ENCODE measurements at places on chromosomes 2 and 18.

- DNase-seq = peak; percentile 87
These were observed 30.3 kb downstream of the WDSUB1 start for GRCh38 chr2:159256159-159256558.

- DNase-seq = no peak
These were observed 81.5 kb downstream of the CD226 start for GRCh38 chr18:69866212-69866611.

GRCh38 chr2:100882645-100883613 is 63.0 kb downstream of the NPAS2 start:
- peak; percentile 74 for DNase-seq

GRCh38 chr2:238128534-238129001 is 9.9 kb upstream of the KLHL30 start:
- no peak for DNase-seq

GRCh38 chr2:239916205-239917124 is 108.7 kb downstream of the NDUFA10 start:
- DNase-seq = no peak

DNA sequence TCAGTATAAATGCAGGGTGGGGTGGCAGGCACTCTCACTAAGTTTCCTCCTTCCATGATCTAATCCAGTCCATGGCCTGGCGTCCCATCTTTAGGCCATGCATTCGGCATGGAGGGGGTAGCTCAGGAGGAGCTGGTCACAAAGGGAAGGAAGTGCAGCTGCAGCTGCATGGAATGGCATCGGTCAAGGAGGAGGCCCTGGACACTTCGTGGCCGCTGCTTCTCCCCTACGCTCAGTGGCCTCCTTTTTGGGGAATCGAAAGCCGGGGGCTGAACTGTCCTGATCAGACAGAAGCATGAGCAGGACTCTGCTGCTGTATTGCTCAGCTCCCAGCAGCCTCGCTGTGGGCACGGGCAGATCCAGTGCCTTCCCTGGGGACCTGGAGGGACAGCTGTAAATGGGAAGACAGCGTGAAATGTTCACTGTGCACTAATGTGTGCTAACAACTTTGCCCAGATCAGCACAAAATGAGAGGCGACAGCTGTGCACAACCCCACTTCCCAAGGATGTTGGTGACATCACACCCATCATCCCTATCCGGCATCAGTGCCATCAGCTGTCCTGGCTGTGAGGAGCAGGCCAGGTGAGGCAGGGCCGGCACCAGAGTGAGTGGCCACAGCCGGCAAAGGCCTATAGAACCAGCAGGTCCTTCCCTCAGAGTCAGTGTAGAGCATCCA is 520.1 kb upstream of the RAB6C start:
- no peak for DNase-seq

DNA sequence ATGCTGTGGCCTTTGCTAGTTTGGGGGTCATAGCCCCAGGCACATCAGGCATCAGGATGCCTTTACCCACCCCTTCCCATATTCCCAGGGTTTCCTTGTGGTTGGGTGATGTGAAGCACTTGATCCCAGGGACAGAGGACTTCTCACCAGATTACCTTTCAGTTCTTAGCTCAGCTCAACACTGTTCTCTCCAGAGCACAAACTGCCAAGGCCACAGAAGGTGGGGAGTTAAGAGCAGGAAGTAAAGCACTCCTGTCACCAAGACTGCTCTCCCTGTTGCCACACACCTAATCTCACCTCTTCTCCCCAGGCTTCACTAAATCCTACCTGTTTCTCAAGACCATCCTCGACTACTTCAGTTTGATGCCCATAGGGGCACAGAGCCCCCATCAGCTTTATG is 25.9 kb downstream of the FHOD3 start:
- no peak for DNase-seq

DNA sequence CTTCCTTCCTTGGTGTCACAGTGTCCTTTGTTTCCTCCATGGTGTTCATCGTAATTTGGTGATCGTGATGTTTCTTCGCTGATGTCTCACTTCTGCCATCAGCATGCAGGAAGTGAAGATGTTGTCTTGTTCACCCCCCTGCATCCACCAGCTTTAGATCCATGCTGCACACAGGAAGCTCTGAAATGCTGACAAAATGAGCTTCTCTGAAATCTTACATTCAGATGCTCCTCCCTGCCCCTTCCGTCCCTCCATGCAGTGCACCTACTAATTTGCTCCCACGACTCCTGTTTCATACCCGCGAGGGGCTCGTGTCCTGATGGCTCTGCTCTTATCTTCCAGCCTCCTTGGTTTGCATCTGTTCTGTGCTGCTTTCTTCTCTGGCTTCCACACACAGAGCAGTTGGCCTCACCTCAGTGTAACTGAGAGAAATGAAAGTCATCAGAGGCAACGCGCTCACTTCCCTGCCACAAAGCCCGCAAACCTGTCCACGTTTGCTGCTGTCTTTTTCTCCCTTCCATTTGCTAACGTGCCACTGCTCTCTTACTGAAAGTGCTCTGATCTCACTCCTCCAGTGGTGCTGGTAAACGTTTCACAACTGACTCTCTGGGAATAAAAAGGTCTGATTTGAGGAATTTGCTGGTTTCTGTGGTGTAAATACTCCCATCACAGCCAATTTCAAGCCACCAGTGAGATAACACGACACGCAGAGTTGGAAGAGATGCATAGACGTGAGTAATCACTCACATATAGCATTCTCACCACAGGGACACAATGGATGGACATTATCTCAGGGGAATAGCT is 41.0 kb upstream of the MGAT4A start:
- peak; percentile 45 for DNase-seq

GRCh38 chr2:21379140-21379539 is 255.4 kb downstream of the TDRD15 start:
- DNase-seq = no peak

- no peak for DNase-seq
These were observed 63.7 kb downstream of the RNF152 start for GRCh38 chr18:61829108-61829507.

- no peak for DNase-seq
These were observed 673.1 kb downstream of the SOCS6 start for GRCh38 chr18:70961939-70962338.

DNA sequence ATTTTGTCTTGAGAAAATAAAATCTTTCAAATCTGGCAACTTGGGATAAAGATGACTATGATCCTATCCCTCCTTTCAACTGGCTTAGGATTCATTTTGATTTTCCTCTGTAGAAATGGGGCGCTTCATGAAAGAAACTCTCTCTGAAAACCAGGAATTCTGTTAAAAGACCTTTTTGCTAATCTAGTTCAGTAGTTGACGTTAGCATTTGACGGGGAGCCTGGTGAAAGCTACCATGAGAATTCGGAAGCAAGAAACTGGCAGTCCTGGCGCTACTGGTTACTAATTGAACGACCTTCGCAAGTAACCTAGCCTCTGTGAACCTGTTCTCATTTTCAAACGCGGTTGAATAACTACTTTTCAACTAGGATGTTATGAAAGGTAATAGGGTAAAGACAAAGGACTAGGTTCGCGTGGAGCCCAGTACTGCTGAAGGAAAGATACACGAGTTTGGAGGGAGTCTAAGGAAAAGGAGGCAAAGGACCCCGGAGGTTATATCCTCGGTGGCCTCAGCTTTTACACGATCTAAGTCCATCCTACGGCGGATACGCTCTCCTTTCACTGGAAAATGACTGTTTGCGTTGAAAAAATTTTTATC is 604 bp upstream of the STK11IP start:
- peak; percentile 23 for DNase-seq

DNA sequence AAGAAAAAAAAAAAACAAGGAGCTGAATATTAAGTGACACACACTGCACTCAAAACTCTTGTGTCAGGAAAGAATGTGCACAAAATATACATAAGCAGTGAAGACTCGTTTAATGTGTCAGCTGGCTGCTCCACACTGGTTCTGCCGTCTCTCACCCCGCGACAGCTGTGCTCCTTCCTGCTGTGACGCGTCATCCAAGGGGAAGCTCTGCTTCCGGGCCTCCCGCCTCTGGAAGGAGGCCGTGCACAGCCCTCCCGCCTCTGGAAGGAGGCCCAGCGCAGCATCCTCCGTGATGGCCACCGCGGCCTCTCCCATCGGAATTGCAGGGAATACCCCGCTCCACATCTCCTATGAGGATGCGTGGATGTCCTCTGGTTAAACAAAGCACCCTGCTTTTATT is 151.0 kb downstream of the HDAC4 start:
- no peak for DNase-seq

GRCh38 chr2:150484006-150484405 is 3.5 kb downstream of the RND3 start:
- DNase-seq = no peak

GRCh38 chr2:73067043-73067442 is 4.5 kb downstream of the SFXN5 start:
- no peak for DNase-seq

DNA sequence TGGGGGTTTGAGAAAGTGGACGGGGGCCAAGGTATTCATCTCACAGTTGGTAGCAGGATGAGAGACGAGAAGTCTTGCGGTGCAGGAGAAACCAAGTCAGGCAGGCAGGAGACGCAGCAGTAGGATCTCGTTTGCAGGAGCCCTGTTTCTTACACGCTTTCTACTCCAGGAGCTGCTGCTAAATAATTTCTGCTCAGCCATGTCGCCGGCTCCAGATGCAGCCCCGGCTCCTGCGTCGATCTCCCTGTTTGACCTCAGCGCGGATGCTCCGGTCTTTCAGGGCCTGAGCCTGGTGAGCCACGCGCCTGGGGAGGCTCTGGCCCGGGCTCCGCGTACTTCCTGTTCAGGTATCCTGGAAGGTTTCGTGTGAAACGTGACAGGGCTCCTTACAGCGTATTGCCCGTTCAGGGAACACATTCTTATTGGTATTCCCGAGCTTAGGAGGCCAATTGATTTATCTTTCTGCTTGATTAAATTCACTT is 494 bp downstream of the ANKZF1 start:
- peak; percentile 35 for DNase-seq

DNA sequence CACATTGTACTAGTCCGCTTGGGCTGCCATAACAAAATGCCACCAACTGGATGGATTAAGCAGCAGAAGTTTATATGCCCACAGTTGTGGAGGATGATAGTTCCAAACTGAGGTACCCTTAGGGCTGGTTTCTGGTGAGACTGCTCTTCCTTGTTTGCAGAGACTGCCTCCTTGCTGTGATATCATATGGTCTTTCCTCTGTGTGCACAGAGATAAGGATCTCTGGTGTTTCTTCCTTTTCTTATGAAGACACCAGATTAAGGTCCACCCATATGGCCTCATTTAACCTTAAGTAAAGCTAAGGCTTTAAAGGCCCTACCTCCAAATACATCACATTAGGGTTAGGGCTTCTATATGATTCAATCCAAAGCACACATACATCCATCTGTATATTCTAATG is 738.2 kb upstream of the GCFC2 start:
- no peak for DNase-seq

- DNase-seq = no peak
These were observed 449.5 kb upstream of the PKDCC start for GRCh38 chr2:41598161-41598894.

- peak; percentile 2 for DNase-seq
These were observed 191.8 kb downstream of the FTCDNL1 start for GRCh38 chr2:199659207-199659606.

GRCh38 chr2:64461271-64462058 is 7.5 kb downstream of the LGALSL start:
- DNase-seq = no peak

GRCh38 chr2:101151859-101152271 is 683 bp upstream of the TBC1D8 start:
- no peak for DNase-seq

DNA sequence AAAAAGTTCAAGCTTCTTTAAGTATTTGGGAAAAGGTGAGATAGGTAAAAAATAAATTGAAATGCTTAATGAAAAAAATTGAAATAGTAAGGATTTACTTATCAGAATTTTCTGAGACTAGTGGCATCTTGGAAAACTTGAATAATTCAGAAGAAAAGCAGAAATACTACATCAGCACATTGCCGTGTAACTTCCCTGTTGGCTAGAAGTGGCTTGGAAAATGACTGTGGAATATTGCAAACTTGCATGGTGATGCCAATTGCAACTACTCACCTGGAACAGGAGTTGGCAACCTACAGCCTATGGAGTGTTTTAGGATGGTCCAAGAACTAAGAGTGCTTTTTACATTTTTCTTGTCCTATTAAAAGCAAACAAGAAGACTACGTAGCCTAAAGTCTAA is 603.5 kb upstream of the VRK2 start:
- DNase-seq = no peak

DNA sequence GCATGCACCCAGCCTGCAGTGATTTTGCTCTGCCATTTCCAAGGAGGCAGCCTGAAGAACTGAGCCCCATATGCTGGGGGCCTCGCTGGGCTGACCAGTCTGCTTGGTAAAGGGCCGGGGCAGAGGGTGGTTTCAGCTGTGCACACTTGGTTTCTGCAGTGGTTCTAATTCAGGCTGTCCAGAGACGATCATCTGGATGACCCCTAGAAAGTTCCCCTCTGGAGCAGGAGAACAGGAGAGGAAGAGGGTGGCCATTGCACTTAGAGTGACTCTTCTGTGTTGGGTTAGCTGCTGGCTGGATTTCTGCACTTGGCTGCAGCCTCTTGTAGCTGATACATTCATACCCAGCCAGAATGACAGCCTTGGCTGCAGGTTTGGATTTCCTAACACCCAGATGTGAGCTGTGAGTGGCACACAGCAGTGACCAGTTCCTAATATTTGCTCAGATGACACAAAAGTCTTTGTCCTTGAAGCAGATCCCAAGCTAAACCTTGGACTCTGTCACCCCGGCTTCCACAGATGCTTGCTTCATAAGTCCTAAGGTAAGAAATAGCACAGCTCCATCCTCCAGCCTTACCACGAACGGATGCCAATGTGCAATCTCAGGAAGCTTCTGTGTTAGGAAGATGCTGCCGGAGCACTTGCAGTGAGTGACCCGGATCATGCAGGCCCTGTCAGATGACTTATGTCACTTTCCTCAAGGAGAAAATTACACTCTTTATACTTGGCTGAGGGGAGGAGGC is 105.6 kb downstream of the HNRNPLL start:
- no peak for DNase-seq

GRCh38 chr2:172863341-172863740 is 127.7 kb downstream of the RAPGEF4 start:
- DNase-seq = no peak

Measured in amniotic epithelial cell (primary cell).